ENCODE measurements at places on chromosomes 5 and 9.

GRCh38 chr5:146240951-146241350 is 37.5 kb downstream of the RBM27 start:
- no peak for DNase-seq

DNA sequence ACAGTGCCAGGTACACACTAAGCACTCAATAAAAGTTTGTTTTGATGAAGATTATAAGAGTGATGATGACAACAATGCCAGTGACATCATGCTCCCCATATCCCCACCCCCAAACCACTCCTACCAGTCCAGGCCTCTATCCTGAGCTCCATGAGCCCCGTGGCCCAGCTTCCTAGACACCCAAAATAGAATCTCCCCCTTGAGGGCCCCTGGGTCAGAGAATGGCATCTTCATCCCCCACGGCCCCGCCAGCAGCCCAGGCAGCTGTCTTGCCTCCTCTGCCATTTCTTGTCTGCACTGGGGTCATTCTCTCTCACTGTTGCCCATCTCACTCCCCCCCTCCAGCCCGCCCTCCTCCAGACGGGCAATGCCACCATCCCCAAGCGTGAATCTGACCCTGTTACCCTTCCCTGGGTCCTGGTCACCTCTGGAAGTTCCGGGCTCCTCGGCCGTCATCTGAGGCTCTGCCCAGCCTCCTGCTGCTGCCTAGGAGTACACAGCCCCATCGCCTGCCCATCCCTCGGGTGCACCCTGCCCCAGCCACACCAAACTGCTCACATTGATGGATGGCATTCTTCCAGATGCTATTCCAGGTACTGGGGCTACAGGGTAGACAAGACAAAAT is 76.8 kb upstream of the LMX1B start:
- no peak for DNase-seq

DNA sequence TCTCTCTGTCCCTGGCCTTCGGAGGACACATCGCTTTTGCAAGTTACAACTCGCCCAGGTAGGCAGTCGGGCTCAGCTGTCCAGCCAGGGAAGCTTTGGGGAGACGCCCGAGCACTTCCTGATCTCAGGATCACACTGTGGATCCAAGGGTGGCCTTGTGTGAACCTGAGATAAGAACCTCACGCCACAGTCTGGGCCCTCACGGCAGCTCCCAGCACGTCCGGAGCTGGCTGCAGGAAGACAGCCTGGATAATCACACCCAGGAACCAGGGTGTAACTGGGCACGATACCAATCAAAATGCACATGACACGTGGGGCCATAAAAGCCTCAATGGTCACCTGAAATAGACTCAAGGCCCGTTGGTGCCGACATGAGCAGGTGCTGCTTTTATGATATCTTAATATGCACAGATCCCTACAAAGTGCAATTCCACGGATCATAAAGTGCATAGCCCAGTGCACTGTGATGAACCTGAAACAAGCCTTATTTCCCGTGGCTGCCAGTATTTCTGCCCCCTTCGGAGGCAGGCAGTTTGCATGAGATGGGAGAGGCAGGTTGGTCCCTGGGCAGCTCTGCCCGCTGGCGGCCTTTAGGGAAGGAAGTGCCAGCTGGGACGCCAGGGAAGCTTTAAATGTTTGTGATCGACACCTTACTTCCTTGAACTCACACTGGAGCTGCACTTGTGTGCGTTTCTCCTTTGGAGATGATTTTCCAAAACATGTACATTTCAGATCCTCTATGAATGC is 14.5 kb downstream of the SLC6A18 start:
- DNase-seq: no peak

DNA sequence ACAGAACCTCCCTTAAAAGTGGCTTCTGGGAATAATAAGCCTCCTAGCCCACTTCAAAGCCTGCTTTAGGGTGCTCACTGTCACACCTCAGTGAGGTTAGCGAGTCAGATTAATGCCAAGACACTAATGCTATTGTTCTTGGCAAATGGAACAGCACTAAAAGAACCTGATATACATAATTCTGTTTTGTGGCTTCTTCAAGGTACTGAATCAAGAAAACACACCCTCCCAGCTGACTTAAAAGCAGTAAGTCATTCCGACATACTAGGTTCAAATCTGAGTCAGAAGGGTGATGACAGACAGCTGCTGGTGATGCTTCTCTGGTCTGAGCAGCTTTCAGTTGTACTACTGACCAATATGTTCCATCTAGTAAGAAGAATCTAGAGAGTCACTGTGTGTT is 121.6 kb downstream of the OXCT1 start:
- no peak for DNase-seq

GRCh38 chr9:135615666-135616618 is 23.4 kb downstream of the GLT6D1 start:
- DNase-seq: no peak

DNA sequence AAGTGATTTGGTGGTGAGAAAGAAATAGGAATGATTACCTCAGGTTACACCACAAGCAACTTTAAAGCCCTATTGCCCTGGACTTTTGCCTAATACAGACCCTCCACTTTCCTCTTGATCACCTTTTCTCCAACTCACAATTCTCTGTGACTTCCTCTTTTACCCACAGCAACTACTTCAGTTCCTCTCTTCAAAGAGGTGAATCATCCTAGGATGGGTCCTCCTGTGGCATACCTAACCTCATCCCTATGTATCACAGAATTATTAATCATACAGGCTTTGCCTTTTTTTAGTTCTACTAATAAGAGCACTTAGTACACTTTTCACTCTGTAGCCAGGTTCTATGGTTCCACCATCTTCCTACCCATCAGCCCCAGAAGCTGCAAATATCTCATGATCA is 19.6 kb upstream of the INSL6 start:
- DNase-seq: no peak

DNA sequence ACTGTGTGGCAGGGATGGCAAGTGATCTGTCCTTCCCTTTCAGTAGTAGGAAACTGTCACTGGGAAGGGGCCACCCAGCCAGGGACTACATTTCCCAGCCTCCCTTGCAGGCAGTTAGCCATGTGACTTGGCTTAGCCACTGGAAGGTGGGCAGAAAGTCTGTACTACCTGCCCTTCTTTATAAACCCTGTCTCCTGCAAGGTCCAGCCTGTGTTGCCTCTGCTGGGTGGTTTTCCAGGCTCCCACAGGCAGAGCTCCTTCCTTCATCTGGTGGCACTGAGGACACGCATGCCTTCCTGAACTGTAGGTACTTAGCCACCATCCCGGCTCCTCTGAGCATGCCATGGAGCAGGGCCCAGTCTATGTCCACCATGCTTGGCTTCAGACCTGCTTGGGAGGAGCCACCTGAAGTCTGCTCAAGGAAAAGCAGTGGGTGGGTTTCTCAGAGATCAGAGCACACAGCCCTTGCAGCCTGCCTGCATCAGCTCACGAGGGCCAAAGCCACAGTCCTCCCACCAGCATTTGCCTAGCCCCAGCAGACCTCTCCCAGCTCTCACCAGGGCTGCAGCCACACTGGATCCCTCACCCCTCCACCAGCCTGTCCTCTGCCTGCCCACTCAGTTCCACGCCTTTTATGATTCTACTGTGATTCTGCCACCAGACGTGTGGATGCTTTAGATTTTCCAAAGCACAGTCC is 16.7 kb upstream of the SLC25A51 start:
- DNase-seq: no peak

- peak; percentile 50 for DNase-seq
Observed at GRCh38 chr9:33852216-33852826, 35.4 kb downstream of the UBE2R2 start.

GRCh38 chr5:151141535-151141934 is 16.0 kb downstream of the ANXA6 start:
- peak; percentile 71 for DNase-seq

DNA sequence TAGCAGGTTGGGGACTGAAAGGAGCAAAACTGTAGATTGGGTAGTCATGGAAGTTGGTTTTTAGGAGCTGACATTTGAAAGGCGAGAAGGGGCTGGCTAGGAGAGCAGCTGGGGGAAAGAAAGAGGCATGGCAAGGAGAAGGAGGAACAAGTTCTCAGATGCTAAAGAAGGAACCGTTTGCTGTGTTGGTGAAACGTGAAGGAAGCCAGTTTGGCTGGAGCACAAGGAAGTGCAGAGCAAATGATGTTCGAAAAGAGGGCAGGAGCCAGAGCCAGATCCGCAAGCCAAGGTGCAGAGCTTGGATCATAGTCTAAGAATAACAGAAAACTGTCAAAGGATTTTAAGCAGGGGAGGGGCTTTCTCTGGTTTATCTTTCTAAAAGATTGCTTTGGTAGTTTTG is 276.6 kb downstream of the ASTN2 start:
- DNase-seq: no peak

GRCh38 chr5:10566543-10567068 is 2.7 kb downstream of the ANKRD33B start:
- no peak for DNase-seq

- no peak for DNase-seq
Observed at GRCh38 chr9:96567203-96567700, 52.4 kb downstream of the CDC14B start.

DNA sequence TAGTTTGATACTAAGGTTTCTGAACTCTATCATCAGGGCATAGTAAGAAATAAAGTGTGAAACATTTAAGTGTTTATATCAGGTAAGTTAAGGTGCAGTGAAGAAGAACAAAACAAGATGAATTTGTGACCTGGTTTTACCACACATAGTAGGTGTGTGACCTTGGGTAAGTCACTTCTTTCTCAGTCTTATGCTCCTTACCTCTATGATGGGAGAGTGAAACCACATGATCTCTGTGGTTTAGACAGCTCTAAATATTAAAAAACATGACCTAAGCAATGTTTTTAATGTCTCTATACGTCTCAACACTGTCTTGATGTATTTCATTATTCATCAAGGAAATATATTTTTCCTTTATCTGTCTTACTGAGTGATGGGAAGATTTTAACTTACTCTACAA is 629.6 kb upstream of the DMAC1 start:
- DNase-seq: no peak

GRCh38 chr5:16934677-16935153 is 1.4 kb downstream of the MYO10 start:
- no peak for DNase-seq

- no peak for DNase-seq
Observed at GRCh38 chr5:106523852-106524251, 1146.9 kb downstream of the EFNA5 start.

DNA sequence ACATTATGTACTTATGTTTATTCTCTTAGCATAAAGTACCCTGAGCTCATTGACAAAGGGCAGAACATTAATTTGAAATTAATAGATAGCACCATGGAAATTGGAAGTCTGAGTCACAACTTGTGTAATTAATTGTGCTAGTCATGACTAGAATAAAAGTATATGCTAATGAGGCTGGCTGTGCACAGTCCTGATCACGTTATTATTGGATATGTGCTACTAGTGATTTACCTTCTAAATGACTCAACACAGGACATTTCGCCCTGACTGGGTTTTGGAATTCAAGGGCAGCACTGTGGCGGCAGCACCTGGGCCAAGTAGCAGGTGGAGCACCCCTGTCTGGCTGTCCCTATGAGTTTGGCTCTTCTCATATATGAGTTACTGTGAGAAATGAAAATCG is 341.8 kb downstream of the ICE1 start:
- no peak for DNase-seq

GRCh38 chr9:26801772-26802171 is 90.8 kb downstream of the CAAP1 start:
- DNase-seq: no peak

DNA sequence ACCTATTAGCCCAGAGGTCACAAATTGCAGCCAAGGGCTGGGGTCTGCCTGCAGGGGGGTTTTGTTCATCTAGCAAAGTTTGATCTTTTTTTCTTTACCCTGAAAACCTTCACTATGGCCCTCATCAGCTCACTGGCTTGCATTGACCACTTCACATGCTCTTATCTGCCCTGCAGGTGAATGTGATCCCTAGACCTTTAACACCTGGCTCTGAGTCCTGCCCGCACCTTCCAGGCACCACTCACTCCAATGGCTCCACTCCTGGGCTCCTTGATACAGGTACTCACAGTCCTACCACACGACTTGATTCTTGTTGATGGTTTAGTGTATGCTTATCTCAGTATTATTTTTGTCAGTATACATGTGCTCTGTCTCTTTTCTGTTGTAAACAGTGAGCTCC is 92.5 kb downstream of the FEM1C start:
- DNase-seq: no peak

DNA sequence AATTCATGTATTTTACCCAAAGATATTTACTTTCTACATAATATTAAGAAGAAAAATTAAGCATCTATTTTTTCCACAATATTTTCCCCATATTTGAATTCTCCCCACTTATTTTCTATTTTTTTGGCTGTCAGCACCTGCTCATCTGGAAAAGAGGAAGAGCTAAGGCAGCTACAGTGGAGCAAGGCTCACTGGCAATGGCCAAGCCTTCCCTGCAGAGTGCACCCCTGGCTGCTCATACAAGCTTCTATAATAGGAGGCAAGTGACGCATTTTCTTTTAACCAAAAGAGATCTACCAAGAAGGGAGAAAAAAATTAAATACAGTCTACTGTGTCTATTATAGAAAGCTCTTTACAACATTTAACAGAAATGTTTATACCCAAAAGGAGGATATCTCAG is 72.5 kb downstream of the AUH start:
- DNase-seq: no peak

DNA sequence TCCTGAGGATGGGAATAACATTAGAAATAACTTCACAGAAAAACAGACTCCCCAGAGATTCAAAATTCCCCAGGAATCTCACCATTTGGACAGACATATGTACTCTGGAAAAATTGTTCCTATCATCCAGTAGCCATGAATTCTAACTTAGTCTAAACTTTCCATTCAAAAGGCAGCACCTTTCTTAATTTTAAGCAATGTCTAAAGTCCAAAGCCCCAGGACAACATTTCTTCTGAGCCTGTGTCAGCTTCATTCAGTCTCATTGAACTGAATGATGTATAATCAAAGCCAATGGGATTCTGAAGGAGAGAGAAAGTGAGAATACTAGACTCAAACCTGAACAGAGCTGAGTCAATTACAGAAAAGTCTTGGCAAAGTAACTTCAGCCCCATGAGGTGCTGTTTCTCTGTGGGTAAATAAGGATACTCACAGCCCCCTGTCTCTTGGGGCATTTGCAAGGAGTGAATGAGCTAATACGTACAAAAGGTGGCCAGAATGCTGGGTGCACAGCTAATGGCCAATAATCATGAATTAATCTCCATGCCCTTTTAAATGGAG is 140.6 kb downstream of the SEMA5A start:
- DNase-seq: no peak

DNA sequence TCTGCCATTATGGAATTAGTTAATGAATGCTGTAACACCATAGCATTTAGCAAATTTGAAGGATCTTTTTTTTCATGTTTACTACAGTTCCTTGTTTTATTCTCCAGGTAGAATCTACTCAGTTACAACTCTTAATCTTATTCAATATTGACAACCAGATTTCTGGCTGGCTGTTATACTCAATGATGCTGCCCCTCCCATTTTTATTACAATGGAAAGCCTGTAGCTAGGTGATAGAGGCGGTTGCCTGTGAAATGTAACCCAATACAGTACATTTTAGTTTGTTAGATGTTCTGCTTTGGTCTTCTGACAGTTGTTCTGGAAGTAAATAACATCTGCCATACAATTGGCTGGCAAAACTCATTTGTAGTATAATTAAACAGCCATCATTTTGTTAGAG is 294.2 kb downstream of the DMRTA1 start:
- DNase-seq: no peak

- no peak for DNase-seq
Observed at GRCh38 chr5:87413343-87413645, 564 bp upstream of the CCNH start.

Measured in activated T-cell treated with anti-CD3 and anti-CD28 coated beads, Interleukin-2, amount 50 U/mL, for 24 hours (primary cell).